ENCODE measurements at places on chromosomes 6 and 20. TPM values are rescaled to one million over a fixed set of nuclear protein-coding genes. Genes with fewer than 3 reads are reported as not detected.

Gene LY6G6C
- not detected for total RNA-seq

DNA sequence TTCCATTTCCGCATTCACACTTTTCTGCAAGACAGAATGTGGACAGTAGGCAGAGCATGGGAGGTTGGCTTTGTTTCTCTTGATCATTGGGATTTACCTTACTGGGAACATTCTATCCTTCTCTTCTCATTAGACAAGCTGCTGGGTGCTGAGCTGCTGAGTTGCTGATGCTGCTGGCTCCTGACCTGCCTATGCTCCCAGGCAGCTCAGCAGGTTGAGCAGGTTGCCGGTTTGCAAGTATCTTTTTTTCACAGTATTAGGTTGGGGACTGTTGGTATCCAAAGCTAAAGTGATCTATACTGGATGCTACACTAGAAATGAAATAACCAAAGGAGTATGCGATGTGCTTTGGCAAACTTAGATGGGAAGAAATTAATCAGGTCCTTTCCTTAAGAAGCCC, 23.7 kb upstream of the ADGRF4 start:
- no peak for DNase-seq
- no peaks in the 10 kb centered on the region for H3K36me3 ChIP-seq
- H3K27ac ChIP-seq = no peak overlapping the region
- H3K4me1 ChIP-seq = no peaks in the 10 kb centered on the region

GRCh38 chr6:34570066-34570833, 14.1 kb upstream of the SPDEF start:
- H3K36me3 ChIP-seq = no peaks in the 10 kb centered on the region
- H3K27ac ChIP-seq = no peak overlapping the region
- no peaks in the 10 kb centered on the region for H3K4me1 ChIP-seq
- no peak overlapping the region for H3K4me3 ChIP-seq

DNA sequence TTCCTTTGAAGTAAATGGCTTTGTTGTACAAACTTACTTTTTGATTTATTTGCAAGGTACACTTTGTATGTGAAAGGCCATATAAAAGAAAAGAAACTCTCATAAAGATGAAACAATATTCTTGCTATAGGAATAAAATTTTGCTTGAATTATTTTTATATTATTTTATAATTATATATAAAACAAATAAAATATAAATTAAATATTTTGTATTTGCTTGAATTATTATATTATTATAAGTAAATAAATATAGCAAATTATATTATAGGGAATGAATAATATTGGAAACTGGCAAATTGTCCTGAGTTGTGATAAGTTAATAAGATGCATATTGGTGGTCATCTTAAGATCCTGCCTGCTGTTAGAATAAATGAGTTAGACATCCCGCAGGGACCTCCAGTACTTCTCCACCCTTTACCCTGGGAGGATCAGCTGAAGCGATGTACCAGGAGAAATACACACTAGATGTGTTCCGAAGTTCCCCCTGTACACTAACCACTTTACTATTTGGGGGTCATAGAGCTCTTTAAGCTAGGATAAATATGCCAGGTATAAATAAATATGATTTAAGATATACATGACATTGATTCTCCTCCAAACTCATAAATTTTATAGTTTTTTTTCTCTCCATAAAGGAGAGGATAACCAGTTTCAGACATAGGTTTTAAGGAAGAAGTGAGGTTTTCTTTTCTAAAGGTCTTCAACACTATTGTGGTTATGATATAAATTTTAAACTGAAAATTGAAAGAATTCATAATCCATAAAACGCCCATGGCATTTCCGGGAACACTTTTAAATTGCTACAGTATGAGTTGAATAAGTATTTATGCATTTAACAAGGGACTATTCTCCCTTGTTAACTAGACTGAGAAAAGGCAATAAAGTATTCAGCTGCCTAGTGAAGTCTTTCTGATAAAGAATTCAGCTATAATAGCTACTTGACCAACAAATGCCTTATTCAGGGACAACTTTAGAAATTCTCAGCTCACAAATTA, 486.3 kb upstream of the MARCKS start:
- H3K4me3 ChIP-seq = no peak overlapping the region
- H3K27ac ChIP-seq = no peak overlapping the region
- H3K27me3 ChIP-seq = no peaks in the 10 kb centered on the region
- DNase-seq = no peak
- H3K4me1 ChIP-seq = no peaks in the 10 kb centered on the region

Gene MLIP
- total RNA-seq = not detected

DNA sequence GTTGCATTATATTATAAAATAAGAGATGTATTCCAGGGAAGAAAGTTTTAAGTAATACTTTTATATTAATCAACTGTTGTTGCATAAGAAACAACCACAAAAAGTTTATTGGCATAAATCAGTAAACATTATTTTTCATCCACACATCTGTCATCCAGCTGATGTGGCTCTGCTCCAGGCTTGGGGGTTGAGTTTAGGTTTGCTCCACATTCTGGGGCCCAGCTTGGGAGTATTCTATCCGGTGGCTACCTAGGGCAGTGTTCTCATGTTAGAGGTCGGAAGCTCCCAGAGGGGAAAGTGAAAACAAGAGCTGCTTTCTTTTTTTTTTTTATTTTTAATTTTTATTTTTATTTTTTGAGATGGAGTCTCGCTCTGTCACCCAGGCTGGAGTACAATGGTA, 728.4 kb upstream of the FLRT3 start:
- H3K4me3 ChIP-seq = no peak overlapping the region
- peaks cover 5% of the 10 kb centered on the region for H3K27me3 ChIP-seq
- DNase-seq = no peak
- no peaks in the 10 kb centered on the region for H3K4me1 ChIP-seq
- H3K27ac ChIP-seq = no peak overlapping the region

DNA sequence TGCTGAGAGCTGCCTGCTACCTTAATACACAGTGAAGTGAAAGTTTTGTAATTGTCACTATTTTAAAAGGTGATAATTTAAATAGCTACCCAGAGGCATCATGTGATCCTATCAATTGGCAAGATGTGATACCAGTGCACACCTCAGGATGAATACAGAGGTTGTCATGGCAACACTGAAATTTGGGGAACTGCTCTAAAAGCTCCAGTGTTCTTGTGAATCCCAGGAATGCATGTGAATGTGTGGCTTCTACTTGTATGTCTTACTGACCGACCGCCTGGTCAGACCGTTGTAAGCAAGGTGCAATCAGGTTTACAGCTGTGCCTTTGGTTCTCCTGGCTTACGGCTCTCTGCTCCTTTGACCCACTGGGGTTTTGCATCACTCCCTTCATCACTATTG, 146.3 kb upstream of the GJE1 start:
- H3K4me1 ChIP-seq = peaks cover 3% of the 10 kb centered on the region
- H3K36me3 ChIP-seq = no peaks in the 10 kb centered on the region
- H3K4me3 ChIP-seq = no peak overlapping the region
- no peak overlapping the region for H3K27ac ChIP-seq
- no peaks in the 10 kb centered on the region for H3K27me3 ChIP-seq

DNA sequence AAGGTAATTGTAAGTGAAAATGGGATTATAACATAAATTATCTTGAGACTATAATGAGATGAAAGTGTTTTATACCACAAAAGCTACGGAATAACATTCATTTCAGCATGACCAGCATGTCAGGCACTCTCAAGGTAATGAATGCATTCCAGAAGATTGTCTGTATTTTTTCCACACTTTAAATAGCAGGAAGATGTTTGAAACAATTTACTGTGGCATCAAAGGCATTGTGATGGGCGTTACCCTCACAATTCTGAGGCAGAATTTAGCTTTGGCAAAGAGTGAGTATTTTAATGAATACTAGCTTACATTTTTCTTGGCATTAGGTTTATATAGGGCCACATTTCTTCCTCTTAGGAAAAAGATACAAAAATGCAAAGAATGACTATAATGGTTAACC, 627.2 kb downstream of the BCKDHB start:
- no peak overlapping the region for H3K4me3 ChIP-seq
- H3K4me1 ChIP-seq = no peaks in the 10 kb centered on the region
- no peaks in the 10 kb centered on the region for H3K36me3 ChIP-seq
- H3K27ac ChIP-seq = no peak overlapping the region

DNA sequence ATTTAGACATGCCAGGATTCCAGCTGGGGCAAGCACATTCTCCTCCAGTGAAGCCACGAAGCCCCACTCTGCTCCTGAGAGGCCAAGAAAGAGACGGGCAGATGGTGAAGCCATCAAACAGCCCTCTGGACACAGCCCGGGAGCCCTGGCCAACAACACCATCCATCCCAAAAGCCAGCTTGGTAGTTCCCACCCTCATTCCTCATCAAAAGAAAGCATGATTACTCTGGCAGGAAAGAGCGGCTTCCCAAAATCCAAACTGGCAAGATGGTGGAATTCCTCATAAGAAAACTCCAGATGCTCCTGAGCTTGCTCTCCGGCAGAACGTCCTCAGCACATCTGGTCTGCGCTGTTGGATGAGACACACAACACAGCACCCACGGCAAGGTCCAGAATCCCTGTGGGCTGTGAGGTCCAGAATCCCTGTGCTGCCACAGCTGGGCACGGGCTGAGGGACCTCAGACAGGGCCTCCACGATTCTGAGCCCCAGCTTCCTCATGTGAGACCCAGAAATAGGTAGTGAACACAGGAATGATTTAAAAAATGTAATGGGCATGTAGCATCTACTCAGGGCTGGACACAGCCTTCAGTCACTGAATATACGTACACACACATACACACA, 52.6 kb downstream of the THBS2 start:
- no peaks in the 10 kb centered on the region for H3K27me3 ChIP-seq
- no peak overlapping the region for H3K4me3 ChIP-seq
- H3K36me3 ChIP-seq = no peaks in the 10 kb centered on the region
- no peak overlapping the region for H3K27ac ChIP-seq
- H3K4me1 ChIP-seq = no peaks in the 10 kb centered on the region

- no peak for DNase-seq
- H3K36me3 ChIP-seq = peaks cover 2% of the 10 kb centered on the region
- no peaks in the 10 kb centered on the region for H3K27me3 ChIP-seq
Observed at GRCh38 chr20:32494483-32495216, 90.5 kb downstream of the NOL4L start.

- no peaks in the 10 kb centered on the region for H3K36me3 ChIP-seq
- H3K27ac ChIP-seq = no peak overlapping the region
- H3K27me3 ChIP-seq = peaks cover 23% of the 10 kb centered on the region
- H3K4me1 ChIP-seq = peaks cover 8% of the 10 kb centered on the region
Observed at GRCh38 chr6:6724539-6725467, 136.3 kb downstream of the LY86 start.

- H3K27ac ChIP-seq = no peak overlapping the region
- H3K27me3 ChIP-seq = no peaks in the 10 kb centered on the region
- H3K4me1 ChIP-seq = no peaks in the 10 kb centered on the region
- H3K36me3 ChIP-seq = no peaks in the 10 kb centered on the region
- no peak overlapping the region for H3K4me3 ChIP-seq
Observed at GRCh38 chr20:43040427-43040826, 149.3 kb downstream of the PTPRT start.

Gene TMEM244
- total RNA-seq = not detected

DNA sequence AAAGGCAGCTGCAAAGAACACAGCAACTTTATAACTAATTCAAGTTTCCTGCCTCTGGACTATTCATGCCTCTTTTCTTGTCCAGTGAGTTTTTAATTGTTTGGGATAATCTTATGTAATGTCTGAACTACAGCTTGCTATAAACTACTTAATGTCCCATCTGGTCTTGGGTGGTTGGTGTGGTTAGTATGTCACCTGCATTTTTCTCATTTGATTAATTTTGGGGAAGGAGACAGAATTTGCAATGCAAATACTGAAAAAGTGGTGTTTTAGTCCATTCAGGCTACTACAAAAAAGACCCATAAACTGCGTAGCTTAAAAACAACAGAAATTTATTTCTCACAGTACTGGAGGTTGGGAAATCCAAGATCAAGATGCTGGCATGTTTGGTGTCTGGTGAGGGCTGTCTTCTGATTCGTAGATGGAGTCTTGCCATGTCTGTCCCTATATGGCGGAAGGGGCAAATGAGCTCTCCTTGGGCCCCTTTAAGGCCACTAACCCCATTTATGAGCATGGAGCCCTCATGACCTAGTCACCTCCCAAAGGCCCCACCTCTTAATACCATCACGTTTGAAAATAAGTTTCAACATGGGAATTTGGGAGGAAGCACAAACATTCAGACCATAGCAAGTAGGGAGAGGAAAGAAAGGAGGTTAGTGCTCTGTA, 22.4 kb downstream of the RNF8 start:
- peaks cover 42% of the 10 kb centered on the region for H3K4me1 ChIP-seq
- peak overlapping the region; percentile 44 for H3K27ac ChIP-seq
- peak overlapping the region; percentile 9 for H3K4me3 ChIP-seq

DNA sequence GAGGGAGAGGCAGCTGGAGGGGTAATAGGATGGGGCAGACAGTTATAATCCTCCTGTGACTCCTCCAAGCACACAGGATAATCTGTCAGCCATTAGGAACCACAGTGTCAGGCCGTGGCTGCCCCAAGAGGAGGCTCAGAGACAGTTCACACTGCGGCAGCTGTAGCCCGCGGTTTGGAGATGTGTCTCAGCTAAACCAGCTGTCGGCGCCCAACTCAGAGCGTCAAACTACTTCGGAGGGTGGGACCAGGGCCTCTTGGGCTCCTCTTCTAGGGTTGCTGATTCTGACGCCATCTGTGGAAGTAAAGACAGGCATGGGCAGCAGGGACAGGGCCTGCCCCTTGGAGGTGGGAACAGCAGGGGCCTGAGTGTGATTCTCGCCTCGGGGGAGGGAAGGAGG, 309.8 kb downstream of the CDC5L start:
- H3K27ac ChIP-seq = no peak overlapping the region
- DNase-seq = no peak
- H3K4me1 ChIP-seq = no peaks in the 10 kb centered on the region

DNA sequence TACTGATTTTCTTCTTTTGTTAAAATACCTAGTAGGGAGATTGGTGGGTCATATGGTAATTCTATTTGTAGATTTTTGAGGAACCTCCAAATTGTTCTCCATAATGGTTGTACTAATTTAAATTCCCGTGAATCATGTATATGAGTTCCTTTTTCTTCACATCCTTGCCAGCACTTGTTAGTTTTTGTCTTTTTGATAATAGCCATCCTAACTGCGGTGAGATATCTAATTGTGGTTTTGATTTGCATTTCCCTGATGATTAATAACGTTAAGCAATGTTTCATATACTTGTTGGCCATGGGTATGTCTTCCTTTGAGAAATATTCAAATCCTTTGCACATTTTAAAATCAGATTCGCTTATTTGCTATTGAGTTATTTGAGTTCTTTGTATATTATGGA, 110.9 kb downstream of the JAG1 start:
- H3K4me1 ChIP-seq = no peaks in the 10 kb centered on the region
- H3K27me3 ChIP-seq = no peaks in the 10 kb centered on the region
- H3K4me3 ChIP-seq = no peak overlapping the region
- no peak for DNase-seq
- peaks cover 54% of the 10 kb centered on the region for H3K36me3 ChIP-seq

GRCh38 chr6:63663956-63664281, 28.3 kb downstream of the PHF3 start:
- H3K4me3 ChIP-seq = no peak overlapping the region
- no peak for DNase-seq
- peaks cover 11% of the 10 kb centered on the region for H3K36me3 ChIP-seq
- peaks cover 64% of the 10 kb centered on the region for H3K4me1 ChIP-seq
- no peaks in the 10 kb centered on the region for H3K27me3 ChIP-seq

- no peaks in the 10 kb centered on the region for H3K4me1 ChIP-seq
- no peaks in the 10 kb centered on the region for H3K27me3 ChIP-seq
- H3K27ac ChIP-seq = no peak overlapping the region
- H3K36me3 ChIP-seq = no peaks in the 10 kb centered on the region
- no peak overlapping the region for H3K4me3 ChIP-seq
Observed at GRCh38 chr6:114355300-114355699, 12.5 kb upstream of the HS3ST5 start.

- H3K4me3 ChIP-seq = no peak overlapping the region
- DNase-seq = no peak
- no peak overlapping the region for H3K27ac ChIP-seq
Observed at GRCh38 chr6:114471450-114471849, 128.6 kb upstream of the HS3ST5 start.

Gene GMDS
- 30.1 TPM for total RNA-seq

All from activated B cell treated with CpG ODN at 0.5 μM for 24 hours (primary cell).